ENCODE measurements at places on chromosomes 4 and X.
A peak's percentile ranks its signal among the peaks of the same experiment; 100 is the strongest.

GRCh38 chr4:6221301-6221850 lies 21.0 kb upstream of the JAKMIP1 start:
- DNase-seq, result no peak

- no peak for DNase-seq
These were observed 30.5 kb upstream of the SERPINA7 start for GRCh38 chrX:106069048-106069447.

GRCh38 chr4:4651811-4652755 lies 110.2 kb upstream of the STX18 start:
- DNase-seq, result no peak

- peak; percentile 57 for DNase-seq
These were observed 32.0 kb downstream of the NAP1L2 start for GRCh38 chrX:73182502-73183114.

DNA sequence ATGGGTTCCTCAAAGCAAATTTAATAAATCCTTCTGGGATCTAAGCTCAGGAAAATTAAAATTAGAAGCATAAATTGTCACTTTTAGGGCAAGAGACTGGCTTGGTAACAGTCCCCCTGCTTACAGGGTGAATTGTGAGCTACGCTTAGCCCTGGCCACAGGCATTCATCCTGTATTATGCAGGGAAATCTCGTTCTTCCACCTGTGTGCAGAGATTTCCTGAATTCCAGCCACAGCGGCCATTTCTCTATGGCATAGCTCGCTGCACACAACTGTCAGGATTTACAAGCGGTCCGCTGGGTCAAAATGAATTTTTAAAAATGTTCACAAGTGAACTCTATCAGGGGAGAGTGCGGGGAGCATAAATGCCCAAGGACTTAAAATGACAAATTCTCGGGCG lies 111.9 kb downstream of the DCTD start:
- no peak for DNase-seq
